Motor neuron (in vitro differentiated cells): ENCODE measurements at places on chromosomes 4 and X. TPM values are rescaled to one million over a fixed set of nuclear protein-coding genes. Genes with fewer than 3 reads are reported as not detected.
A peak's percentile ranks its signal among the peaks of the same experiment; 100 is the strongest.

DNA sequence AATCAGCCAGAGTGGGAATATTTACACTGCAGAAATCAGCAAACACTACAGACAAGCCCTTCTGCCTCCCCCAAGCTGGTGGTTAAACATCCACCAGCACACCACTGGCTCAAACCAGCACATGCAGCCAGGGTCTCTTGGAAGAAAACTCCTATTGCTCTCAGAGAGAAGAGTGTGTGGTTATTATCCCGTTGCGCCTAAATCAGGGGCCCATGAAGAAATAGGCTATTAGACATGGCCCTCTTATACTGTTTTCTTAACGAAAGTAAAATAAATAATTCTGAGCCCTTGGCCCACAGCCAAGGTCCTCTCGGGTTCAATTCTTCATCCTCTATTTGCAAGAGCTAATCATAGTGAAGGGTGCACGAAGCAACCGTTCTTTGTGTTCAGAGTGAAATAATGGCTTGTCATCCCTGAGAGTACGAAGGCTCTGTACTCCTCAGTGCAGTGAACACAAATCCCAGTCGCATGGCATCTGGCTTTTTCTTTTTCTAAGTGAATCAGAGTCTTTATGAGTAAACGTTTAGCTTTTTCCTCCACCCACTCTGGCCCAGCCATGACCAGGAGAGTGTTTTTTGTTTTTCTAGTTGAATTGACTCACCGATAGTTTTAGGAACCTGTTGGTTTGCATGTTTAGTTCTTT, 33.4 kb upstream of the RBM47 start:
- ATAC-seq = peak; percentile 97

DNA sequence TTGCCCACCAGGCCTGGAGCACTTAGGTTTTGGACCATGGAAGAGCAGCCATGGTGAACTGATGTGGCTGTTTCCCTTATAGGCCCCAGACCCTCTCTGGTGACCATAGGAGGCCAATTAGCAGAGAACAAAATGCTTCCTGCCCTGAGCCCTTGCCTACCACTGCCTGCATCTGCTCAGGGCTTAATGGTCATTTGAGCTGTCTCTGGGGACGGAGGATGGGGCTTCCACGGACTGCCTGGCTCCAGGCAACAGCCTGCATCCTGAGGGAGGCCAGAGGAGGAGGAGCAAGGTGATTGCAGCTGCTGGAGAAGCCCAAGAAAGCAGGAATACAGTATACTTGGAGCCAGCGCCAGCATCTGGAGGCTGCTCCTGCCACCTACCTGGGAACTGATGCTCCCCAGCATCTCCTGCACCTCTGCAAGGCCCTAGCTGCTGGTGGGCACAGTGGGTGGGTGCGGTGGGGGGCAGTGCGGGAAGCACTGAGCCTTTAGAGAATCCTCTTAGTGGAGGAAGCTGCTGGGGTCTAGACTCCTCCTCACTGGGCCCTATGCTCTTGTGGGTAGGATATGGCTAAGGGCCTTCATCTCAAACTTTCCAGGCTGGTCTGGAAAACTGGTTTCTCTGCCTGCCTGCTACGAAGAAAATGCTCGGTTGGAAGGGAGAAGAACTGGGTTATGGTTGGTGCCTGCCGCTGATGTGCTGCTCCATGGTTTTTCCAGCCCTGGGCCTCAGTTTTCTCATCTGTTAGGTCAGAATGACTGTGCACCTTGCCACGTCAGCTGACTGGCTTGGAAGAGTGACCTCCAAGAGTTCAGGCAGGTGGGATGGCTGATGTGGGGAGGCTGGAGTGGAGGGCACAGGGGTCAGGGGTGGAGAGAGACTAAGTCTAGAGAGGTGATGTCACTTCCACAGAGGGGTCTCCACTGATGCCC, 158.8 kb upstream of the PJA1 start:
- peak; percentile 68 for ATAC-seq

Gene MAGEC1
- total RNA-seq = 0.13 and 0.14 TPM in 2 replicates

Gene TAF9B
- total RNA-seq = 23.3 and 23.4 TPM in 2 replicates
